ENCODE measurements at places on chromosomes 3 and 15.

GRCh38 chr15:45795440-45796069 is 160.7 kb downstream of the SQOR start:
- peak; percentile 59 for ATAC-seq

GRCh38 chr3:66394019-66394752 is 106.6 kb downstream of the LRIG1 start:
- ATAC-seq = no peak

DNA sequence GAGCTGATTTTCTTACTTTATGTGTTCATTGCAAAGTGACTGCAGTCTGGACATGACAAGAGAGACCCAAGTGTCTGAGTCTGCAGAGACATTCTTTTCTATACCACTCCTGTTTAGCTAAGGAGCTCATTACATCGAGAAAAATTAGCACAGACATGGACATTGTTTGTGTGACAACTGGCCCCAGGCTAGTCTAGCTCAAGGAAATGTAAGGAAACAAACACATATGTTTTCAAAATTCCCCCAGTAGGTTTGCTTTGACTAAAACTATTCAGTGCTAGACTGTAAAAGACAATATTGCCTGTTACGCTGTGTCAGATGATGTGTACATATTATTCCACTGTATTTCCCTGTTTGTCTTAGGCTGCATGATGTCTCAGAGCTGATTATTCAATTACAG is 40.9 kb downstream of the TPRG1 start:
- ATAC-seq = no peak

DNA sequence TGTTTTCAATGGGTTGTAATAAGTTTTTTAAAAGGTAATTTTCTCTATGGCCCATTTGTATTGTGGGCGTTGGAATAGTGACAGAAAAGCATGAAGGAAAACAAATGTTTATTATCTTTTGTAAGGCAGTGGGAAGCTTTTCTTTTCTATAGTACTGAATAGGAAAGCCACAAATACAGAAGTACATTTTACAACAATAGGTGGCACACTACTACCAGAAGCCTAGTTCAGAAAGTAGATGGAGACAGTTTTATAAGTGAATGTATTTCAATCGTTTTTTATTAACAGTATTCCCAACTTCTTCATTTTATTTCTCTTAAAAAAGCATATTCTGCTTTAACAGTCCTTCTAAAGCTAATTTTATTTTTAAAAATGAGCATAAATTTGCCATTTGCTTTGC is 296.7 kb downstream of the PTPRG start:
- ATAC-seq = no peak

DNA sequence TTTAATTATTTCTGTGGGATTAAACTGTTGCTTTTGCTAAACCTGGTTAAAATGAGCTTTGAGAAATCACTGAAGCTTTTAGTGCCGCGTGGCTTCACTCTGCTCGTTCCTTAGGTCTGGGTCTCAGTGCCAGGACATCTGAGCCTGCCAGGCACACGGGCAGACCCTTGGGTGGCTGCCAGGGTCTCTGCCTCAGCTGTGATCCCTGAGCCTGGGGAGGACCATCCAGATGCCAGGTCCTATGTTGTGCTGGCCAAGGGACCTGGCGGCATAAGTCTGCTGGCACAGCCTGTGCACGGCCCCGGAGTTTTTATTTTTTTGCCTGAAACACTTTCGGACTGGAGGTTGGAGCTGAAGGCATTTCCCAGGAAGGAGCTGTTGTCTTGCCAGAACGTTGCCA is 328.1 kb downstream of the LRTM1 start:
- no peak for ATAC-seq
